Stimulated activated CD8-positive, alpha-beta memory T cell treated with anti-CD3 and anti-CD28 coated beads, Interleukin-4, amount 100 ng/mL, for 1 hour (primary cell): ENCODE measurements at places on chromosomes 5 and 9.

- no peak for DNase-seq
Observed at GRCh38 chr5:151183456-151184245, 26.1 kb upstream of the ANXA6 start.

DNA sequence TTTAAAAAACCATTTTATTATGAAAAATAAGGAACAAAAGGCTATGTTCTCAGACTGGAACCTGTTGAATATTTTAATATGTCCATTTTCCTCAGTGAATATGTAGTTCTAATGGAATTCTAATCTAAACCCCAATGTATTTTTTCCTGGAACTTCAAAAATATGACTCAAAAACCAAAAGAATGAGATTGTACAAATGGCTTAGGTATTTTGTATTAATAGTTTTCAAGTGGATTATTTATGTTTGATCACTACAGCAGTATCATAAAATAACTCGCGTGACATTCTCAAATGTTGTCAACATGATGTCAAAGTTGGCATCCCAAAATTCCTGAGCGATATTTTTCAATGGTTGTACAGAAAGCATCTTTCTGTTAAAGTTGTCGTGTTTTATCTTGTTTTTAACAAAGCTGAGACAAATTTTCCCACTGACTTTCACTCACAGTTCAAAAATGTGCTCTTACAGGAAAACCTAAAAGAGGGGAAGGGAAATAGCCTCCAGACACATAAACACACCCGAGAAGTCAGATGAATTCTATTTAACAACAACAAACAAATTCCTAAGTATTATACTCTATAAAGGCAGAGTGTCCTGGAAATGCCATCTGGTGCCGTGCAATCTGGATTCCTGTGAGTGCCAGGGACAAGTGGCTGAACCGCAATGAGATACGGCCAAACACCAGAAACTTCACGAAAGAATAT lies 68.1 kb upstream of the TAS2R1 start:
- no peak for DNase-seq

- no peak for DNase-seq
Observed at GRCh38 chr5:135662061-135662481, 83.3 kb upstream of the CXCL14 start.

DNA sequence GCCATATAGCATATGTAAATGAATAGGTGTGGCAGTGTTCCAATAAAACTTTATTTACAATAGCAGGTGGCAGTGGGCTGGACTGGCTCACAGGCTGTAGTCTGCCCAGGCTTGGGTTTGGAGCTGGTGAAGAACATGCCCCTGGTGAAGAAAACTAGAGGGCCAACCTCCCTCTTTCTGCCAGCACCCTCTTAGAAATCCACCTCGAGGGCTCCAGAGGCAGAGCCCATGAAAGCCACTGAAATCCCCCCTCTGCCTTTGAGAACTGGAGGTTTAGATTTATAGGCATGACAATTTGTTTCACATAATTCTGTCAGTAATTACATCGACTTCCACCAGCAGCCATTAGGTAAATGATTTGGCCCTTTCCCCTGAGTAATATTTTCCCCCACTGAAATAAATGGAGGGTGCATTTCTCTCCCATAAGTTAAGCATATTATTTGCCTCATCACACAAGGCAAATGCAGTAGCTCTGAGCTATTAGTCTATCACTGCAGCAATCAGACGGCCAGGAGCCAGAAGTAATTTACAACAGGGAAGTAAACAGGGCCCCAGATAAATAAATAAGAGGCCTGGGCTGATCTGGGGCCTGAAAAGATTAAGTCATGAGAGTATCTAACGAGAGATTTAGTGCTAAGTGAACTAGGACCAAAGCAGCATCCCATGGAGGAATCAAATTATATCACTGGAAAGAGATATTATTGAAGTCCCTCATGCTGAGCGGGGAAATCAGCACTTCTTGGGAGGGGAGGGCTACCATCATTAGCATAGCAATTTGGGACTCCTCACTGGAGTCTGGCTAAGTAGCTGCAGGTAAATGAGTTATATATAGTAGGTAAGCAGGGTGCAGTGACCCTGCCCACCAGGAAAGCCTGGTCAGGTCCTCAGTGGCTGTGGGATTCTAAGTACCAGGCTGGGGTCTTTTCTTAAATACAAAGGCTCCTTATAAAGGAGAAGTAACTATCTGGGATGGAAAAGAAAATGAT lies 123.9 kb downstream of the SLIT3 start:
- DNase-seq: no peak

DNA sequence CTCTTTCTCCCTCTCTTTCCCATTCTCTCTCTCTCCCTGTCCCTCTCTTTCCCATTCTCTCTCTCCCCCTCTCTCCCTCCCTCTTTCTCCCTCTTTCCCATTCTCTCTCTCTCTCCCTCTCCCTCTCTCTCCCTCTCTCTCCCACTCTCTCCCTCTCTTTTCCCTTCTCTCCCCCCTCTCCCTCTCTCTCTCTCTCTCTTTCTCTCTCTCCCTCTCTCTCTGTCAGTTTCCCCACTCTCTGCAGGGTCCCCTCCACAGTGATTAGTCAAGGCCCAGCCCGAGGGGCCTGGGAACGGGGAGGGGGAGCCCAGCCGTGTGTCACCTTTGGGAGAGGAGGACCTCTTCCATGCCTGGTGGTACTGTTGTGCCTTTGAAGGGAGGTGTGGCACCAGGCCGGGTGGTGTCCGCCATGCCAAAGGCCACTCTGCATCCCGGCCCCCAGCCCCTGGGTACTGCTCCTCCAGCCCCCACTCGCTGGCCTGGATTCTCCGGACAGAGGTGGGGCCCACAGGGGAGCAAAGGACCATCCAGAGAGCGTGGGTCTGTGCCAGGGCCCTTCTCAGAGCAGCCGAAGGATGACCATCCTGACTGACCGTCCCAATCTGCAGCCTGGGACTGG lies 25.4 kb downstream of the KCNT1 start:
- no peak for DNase-seq

DNA sequence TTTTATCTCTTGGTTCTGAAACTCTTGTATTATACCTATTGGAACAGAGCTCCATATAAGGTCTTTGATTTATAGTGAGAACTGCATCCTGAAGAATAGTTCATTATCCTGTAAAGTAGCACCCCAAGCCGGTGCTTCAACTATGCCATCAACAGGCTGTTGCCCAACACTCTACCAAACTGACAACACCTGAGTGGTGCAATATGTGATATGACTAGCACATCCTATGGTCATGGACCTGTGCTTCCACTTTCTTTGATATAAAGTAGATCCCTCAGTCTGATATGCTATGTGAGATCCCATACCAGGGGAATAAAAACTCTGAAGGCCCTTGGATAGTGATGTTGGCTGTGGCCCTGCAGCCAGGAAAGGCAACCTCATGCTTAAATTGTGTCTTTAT lies 15.8 kb downstream of the CSF2 start:
- DNase-seq: no peak

GRCh38 chr5:54915466-54916027 lies 69.8 kb downstream of the ESM1 start:
- DNase-seq: no peak

GRCh38 chr5:105931881-105932421 lies 1738.8 kb downstream of the EFNA5 start:
- DNase-seq: no peak
